Kasumi-1 (cell line): ENCODE measurements at places on chromosomes 2 and 18.

- no peak for DNase-seq
Measured at GRCh38 chr2:129656081-129656598, 323.3 kb upstream of the RAB6C start.

DNA sequence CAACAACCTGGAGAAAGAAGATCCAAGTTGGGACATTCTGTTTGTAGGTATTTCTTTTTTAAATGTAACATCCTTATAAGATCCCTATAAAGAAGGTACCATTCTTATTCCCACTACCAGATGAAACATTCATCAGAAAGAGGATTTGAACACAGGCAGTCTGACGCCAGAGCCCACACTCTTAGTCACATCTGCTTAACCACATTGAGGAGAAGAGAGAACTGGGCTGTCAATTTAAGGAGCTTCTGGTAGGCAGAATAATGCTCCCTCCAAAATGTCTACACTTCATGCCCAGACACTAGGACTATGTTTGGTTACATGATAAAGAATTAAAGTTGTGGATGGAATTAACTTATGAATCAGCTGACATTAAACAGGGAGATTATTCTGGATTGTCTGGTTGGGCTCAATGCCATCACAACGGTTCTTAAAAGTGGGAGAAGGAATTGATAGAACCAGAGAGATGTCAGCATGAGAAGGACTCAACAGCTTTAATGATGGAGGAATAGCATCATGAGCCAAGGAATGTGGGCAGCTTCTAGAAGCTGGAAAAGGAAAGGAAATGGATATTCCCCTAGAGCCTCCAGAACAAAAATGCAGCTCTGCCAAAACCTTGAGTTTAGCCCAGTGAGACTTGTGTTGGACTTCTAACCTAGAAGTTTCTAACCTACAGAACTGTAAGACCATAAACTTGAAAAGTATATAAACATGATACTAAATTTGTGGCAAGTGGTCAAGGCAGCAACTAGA, 82.2 kb downstream of the KLF7 start:
- DNase-seq = peak; percentile 14

DNA sequence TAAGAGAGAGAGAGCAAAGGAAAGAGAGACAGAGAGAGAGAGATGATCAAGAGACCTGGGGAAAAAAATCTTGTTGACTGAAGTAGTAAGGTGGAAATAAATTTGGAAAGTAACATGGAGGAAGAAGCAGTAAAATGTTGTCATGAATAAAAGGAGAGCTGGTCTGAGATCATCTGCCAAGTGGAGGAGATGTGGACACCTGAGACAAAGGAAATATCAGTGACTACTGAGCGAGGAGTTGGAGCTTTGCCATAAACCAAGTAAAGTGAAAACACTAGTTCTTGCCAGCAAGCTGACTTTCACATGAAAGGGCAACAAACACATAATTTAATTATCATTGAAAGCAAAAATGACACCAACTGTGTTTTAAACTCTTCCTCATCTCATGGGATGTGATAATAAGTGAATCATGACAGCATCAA, 49.0 kb upstream of the DSG1 start:
- DNase-seq = no peak

DNA sequence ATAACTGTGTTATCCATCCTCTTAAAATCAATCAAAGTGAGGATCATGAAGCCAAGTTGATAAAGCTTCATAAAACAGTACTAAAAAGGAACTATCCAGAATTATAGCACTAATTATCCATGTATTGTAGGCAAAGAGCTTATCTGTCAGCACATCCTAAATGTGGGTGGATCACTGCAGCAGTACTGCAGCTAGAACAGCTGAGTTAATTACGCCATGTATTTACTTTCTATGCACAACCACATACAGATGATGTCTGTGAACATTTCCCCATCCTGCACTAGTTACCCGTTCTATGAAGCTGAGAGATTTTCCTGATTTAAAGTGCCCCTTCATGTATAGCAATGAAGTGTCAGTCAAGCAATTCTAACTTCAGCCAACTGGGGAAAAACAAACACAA, 96.6 kb downstream of the RAPH1 start:
- no peak for DNase-seq

GRCh38 chr2:46363535-46364170, 66.4 kb downstream of the EPAS1 start:
- DNase-seq = peak; percentile 6

DNA sequence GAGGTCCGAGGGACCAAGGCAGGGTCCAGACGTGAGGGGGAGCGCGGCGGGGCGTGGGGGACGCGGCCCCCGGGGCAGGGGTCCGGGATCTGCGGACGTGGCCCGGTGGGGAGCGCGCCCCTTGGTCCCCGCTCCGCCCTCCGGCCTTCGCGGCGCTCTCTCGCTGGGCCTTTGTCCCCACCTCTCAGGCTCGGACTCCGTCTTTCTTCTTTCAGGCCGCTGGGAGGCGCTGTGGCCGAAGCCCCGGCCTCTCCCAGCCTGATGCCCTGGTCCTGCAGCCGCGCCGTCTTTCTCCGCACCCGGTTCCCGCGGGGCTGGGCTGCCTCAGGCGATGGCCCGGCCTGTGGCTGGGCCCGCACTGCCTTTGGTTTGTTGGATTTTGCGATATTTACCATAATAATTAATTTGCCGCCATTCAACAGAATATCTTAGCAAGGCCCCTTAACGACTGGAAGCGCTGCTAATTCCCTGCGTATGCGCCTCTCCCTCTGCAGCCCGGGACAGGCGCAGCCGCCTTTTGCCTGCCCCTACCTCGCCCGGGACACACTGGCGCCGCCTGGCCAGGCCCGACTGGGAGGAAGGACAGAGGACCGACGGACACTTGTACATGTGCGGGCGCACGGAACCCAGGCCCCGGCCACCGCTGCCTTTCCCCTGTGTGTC, 10.8 kb downstream of the SIX3 start:
- peak; percentile 81 for DNase-seq

DNA sequence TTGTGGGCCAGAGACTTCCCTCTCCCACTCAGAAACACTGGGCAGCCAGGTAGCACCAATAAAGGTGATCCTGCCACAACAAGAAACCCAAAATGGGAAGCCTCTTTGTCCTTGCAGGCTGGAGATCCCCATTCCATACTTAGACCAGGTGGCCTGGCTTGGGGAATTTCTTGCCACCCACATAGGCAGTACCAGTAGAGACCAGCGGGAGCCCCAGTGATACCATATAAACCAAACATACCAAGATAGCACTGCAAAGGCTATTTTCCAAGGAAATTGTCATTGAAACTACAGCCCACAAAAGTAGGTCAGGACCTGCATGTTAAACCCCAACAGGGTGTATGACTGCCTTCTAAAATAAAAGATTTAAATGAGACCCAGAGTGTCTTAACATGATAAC, 171.6 kb downstream of the DIS3L2 start:
- DNase-seq = no peak

GRCh38 chr2:188245230-188245629, 46.4 kb upstream of the GULP1 start:
- DNase-seq = no peak

DNA sequence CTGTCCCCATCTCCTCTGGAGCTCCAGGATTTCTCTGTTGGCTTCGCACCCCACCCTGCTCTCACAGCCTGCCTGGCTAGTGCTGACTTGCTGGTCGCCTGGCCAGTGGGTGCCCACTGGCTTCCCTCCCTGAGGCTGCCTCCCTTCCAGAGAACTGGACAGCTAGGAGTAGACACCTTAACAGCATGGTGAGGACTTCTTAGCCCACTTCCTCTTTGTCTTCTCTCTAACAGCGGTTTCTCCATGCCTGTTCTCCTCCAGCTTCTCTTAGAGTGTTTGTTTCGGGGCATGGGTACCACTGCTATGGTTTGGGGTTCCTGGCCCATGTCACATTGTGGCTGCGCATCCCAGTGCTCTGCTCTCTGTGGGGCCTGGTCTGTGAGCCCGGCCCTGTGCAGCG, 37.1 kb downstream of the ZNF532 start:
- no peak for DNase-seq

DNA sequence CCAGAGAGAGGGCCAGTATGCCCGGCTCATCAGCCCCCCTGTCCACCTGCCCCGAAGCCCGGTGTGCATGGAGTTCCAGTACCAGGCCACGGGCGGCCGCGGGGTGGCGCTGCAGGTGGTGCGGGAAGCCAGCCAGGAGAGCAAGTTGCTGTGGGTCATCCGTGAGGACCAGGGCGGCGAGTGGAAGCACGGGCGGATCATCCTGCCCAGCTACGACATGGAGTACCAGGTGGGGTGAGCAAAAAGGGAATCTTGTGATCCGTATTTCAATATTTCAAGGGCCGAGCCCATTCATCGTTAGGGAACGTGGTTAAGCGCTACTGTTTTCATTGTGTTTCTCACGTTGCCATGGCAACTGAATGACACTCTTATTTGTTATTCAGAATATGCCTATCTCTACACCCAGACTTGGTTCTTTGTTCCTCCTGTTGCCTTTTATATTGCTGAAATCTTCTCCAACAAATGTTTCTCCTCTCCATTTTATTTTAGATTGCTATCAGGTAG, 81.5 kb downstream of the NRP2 start:
- peak; percentile 11 for DNase-seq

DNA sequence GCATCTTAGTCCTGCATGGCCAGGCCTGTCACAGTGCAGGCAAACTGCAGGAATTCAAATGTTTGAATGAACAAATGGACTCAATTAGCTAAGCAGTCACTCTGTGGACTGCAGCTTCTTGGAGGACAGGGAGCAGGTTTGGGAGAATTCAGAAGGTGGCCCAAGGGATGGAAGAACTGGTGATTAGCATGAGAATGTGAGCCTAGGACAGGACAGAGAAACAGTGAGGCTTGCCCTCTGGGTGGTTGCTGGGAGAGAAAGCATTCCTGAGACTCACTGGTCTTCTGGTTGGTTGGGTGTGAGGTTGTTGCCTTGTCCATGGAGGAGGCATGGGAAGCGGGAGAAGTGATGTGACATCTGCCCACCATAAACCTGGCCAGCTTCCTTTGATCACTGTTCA, 13.7 kb downstream of the IL1RL2 start:
- no peak for DNase-seq

DNA sequence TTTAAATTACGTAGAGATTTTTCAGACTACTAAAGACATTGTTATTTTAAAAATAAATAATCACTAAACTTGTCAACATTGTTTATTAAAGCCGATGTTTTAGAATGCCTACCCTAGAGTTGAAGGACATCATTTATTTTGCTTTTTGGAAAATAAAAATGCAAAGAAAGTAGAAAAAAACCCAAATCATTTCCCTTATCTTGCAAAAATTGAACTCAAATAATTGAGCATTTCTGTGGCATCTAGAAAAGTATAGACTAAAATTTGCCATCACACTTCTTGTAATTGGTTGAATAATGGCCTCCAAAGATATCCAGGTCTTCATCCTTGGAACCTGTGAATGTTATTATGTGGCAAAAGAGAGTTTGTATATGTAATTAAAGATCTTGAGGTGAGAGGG, 9.7 kb upstream of the NEDD4L start:
- no peak for DNase-seq

- DNase-seq = no peak
Measured at GRCh38 chr2:235066895-235067294, 115.1 kb downstream of the SH3BP4 start.

- no peak for DNase-seq
Measured at GRCh38 chr2:113005030-113005509, at the start of gene IL36A. TSS of gene IL36A (plus strand) at chr2:113005459. CDS start at chr2:113005872, 413 bp downstream.

GRCh38 chr2:132497591-132497990, 81.0 kb downstream of the GPR39 start:
- DNase-seq = no peak

GRCh38 chr2:143933946-143934569, 585.9 kb downstream of the ZEB2 start:
- DNase-seq = no peak

DNA sequence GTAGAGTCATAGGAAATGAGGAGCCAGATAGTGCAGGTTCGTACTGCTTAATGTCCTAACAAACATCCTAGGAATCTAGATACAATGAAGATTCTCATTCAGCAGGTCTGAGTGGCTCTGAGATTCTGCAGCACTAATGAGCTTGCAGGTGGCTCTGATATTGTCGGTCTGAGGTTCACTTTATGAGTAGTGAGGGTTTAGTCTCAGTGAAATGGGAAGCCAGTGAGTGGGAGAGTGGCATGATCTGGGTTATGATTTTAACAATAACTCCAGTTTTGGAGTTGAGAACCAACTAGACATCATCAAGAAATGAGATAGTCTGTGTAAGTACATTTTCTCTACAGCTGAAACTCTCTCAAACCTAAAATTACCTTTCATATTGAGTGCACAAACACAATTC, 166.8 kb upstream of the SP5 start:
- no peak for DNase-seq

DNA sequence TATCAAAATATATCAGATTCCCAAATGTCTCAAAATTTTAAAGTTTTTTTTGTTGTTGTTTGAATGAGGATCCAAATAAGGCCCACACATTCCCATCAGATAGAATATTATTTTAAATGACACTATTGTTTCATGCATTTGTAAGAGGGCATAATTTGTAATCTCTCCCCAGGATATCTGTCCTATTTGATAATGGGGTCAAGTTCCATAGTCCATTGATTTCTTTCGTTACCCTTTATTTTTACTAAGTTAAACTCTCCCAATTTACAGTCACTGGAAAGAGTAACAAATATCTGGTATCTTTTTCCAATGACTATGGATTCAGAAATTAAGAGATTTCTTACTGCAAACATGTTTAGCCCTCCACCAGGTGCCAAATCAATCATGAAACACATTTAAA, 32.4 kb downstream of the INO80C start:
- DNase-seq = no peak

DNA sequence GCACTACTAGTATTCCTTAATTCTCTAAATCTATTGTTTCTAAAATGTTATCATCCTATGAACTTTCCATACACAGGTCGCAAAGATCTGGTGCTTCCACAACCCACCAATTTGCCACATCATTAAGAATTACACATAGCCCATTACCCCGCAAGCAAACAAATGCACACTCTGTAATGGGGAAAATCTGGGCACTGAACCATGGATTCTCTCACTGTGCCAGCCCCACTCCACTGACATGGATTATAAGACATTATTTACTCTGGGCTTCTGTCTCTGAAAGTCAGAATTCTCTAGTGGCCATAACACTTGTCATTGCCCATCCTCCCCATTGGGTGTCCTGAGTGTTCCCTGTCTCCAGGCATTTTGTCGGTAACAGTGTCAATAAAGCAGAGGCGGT, 537.1 kb downstream of the EPHA4 start:
- no peak for DNase-seq

GRCh38 chr2:239291475-239292350, 109.1 kb downstream of the HDAC4 start:
- no peak for DNase-seq

GRCh38 chr18:43866696-43867095, 589.4 kb upstream of the SYT4 start:
- DNase-seq = no peak
